CD4-positive, alpha-beta T cell treated with Interleukin-1 beta for 1 hour (primary cell): ENCODE measurements at places on chromosomes 1 and 21.

DNA sequence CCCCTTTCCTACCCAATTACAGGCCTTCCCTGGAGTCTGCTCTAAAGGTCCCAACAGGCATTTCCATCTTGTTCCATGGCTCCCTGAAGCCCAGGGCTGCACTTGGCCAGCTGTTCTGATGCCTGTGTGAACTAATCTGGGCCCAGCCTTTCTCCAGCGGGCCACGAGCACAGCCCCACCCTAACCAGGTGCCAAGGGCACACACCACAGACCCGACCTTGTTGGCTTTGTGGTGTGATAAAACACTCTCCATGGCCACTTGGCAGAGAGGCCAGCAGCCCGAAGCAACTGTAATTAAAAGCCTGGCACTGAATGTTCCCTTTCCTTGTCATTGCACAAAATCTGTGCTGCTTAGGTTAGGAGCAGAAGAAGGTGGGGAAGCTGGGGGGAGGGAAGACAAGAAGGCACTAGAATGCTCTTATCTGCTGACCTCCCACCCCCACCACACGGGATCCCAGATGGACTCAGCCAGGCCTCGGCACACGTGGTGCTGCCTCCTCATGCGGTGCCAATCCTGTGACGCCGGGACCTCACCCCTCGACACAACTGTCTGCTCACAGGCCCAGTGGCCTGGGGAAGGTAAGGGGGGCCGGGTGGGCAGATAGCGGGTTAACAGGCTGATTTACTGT is 9.9 kb downstream of the HCRTR1 start:
- no peak for DNase-seq

GRCh38 chr1:43279666-43280065 is 5.7 kb downstream of the C1orf210 start:
- DNase-seq: no peak

DNA sequence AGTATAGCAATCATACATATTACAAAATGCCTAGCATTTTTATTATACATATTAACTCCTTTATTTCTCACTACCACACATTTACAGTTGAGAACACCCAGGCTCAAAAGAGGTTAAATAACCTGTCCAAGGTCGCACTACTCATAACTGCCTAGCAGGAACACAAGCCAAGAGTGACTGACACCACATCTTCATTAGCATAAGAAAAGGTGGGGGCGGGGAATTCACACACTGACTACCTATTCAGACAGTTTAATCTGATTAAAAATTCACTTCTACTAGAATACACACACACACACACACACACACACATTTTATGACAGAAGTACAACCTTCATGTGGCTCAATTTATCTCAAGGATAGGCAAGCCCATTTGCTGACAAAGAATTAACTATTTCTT is 77.8 kb upstream of the CACHD1 start:
- no peak for DNase-seq

GRCh38 chr1:18385239-18385790 is 95.4 kb upstream of the KLHDC7A start:
- DNase-seq: no peak

GRCh38 chr21:33314111-33314510 is 10.7 kb upstream of the IFNAR1 start:
- no peak for DNase-seq

DNA sequence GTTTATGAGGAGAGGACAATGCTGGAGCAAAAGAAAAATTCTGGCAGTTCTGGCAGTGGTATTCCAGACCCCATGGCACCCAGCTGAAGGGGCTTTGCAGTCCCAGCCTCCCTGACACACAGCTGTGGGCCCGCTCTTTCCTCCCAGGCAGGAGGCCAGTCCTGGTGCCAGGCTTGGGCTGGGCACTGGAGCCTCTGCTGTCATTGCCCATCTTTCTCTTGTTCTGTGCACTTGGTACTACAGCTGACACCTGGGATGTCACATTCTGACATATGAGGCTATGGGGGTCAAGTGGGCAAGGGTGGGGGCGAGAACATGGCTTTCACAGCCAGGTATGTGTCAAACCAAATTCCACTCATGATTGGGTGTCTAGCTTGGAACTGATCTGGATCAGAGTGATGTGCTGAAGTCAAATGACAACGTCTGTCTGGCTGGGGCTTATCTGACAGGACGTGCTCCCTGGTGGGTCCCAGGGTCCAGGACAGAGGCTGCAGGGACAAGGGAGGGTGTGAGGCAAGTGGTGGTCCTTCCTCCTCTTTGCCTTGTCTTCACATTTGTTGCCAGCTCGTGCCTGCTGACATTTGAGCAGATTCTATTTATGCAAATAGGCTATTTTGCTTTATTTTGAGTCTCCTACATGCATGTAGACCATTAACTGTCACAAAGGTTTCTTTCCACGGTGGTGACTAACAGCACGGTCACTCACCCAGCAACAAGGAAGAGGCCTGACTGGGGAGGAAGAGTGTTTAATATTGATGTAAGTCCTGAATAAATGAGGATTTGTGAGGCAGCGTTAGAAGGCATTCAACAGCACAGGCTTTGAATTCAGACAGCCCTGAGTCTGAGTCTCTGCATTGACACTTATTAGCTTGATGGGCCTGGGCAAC is 336.3 kb downstream of the PBX1 start:
- no peak for DNase-seq
